NCI-H446 (cell line): ENCODE measurements at places on chromosomes 5 and 9.

DNA sequence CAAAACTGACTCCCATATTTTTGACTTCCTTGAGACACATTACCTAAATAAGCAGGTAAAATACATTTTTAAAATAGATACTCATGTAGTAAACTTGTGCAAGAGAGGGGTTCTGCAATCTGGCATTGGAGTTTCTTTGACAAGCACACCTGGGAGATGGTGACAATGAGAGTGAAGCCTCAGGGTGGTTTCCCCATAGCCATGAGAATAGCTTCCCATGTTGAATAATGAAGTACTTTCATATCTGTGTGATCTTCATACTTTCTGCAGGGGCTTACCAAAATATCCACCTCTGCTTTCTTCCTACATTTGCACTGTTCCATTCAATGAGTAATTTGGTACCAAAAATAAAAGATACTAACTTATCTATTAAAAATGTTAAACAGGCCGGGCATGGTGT, 44.7 kb upstream of the VCAN start:
- DNase-seq = no peak

GRCh38 chr5:107381189-107381856, 289.4 kb downstream of the EFNA5 start:
- DNase-seq = peak; percentile 95

GRCh38 chr9:77800924-77801551, 152.9 kb upstream of the GNA14 start:
- DNase-seq = no peak

- DNase-seq = no peak
Measured at GRCh38 chr5:67453111-67453905, 256.7 kb upstream of the CD180 start.

DNA sequence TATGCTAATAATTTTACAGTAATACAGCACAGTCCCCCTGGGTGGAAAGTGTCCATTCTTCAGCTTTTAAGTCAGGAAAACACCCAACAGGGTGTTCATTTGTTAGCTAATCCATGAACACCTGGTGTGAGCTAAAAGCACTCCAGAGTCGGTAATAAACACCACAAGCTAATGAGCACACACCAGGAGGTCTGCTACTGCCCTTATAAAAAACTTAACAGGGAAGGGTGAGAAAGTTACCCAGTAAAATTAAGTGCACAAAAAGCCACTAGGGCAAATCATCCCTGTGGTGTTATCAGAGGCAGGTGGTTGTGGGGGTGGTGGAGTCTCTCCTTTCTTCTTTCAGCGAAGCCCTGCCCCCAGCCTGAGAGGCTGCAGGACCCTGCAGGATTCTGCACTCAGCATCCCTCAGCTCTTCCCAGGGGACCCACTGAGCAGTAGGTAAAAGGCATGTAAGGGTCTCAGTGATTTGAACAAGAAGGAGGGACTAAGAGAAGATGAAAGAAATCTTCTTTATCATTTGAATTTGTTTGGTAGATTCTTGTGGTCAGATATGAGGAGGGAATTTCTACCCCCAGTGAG, 14.4 kb downstream of the GDNF start:
- no peak for DNase-seq

DNA sequence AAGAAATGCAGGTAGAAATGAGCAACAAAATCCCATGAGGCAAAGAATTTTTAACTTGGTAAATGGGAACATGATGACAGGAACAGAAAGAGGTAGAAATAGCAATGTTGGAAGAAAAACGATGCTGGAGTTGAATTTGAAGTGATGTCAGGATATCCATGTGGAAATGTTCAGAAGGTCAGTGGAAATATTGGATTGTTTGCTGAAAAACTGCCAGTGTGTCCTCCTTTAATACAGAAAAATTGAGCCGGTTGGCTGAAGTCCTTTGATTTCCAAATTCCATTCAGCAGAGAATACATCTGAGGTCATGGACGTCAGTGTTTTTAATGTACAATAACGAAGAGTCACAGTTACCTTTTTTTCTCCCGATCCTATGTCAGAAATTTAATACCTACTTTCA, 110.0 kb upstream of the DMAC1 start:
- DNase-seq = no peak

GRCh38 chr5:61363401-61364114, 31.5 kb downstream of the ZSWIM6 start:
- no peak for DNase-seq

- no peak for DNase-seq
Measured at GRCh38 chr9:87886933-87887505, 4.3 kb downstream of the SPATA31E1 start.

DNA sequence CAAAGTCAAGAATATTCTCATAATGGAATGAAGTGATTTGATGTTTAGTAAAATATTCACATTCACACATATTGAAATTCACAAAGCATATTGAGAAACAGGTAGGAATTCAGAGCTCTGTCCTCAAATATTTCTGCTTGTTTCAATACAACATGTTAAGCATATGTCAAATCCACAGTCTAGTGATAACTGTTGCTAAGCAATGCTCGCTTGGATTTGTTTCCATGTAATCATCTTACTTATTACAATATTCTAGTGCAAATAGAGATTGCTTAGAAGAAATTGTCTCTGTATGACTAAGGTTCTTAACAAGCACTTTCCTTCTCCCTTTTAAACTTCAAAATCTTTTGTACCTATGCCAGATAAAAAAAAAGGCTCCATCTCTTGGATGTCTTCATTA, 995.7 kb downstream of the CDH18 start:
- no peak for DNase-seq

GRCh38 chr9:73640971-73641370, 489.3 kb downstream of the ANXA1 start:
- no peak for DNase-seq

- no peak for DNase-seq
Measured at GRCh38 chr9:121050128-121050988, at the start of gene C5. Gene C5 (minus strand): TSS chr9:121050275. CDS start chr9:121050246, 29 bp downstream.

GRCh38 chr9:126373241-126373640, 46.6 kb downstream of the MVB12B start:
- no peak for DNase-seq
